ENCODE measurements at places on chromosomes 4 and X.

- no peak for DNase-seq
Measured at GRCh38 chr4:37471971-37472370, 214.2 kb downstream of the RELL1 start.

GRCh38 chrX:9917861-9918260 lies 49.3 kb upstream of the CLDN34 start:
- DNase-seq, result no peak

DNA sequence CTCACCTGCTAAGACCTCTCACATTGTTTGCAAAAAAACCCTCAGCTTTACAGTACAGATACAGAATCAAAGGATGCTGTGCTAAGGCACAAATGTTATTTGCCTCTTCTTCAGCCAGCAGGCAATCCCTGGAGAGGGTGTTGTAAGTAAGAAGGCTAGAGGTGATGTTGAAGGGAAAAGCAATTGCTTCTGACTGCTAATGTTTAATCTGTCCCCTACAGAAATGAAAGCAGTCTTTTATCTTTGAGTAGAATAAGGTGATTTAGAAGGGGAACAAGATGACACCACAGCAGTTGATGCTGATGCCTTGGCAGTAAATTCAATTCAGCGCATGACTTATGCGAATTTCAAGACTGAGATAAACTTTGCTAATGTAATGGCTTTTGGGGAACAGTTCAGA lies 1064.8 kb upstream of the IGFBP7 start:
- peak; percentile 55 for DNase-seq

GRCh38 chr4:74962584-74962983 lies 29.7 kb downstream of the PARM1 start:
- DNase-seq, result no peak

GRCh38 chrX:2395261-2395992 lies 105.3 kb downstream of the DHRSX start:
- no peak for DNase-seq

GRCh38 chr4:184657144-184657543 lies 7.6 kb downstream of the PRIMPOL start:
- no peak for DNase-seq

DNA sequence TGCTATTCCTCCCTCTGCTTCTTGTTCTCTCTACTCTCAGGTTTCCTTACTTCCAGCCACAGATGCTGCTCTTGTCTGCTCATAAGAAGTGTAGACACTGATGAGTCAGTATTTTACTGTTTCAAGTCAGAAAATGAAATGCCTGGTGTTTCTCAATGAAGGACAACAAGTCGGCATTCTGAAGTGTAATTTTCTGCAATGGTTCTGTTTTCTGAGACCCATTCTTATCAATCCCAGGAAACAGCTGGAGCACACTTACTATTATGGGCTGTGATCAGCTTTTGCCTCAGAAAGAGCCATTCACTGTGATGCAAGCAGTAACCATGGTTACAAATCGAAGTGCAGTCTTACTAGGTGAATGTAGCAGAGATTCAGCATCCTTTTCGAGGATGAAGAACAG lies 42.0 kb downstream of the SLC4A4 start:
- DNase-seq, result peak; percentile 86

GRCh38 chrX:133412246-133412645 lies 3.0 kb downstream of the GPC4 start:
- DNase-seq, result no peak

DNA sequence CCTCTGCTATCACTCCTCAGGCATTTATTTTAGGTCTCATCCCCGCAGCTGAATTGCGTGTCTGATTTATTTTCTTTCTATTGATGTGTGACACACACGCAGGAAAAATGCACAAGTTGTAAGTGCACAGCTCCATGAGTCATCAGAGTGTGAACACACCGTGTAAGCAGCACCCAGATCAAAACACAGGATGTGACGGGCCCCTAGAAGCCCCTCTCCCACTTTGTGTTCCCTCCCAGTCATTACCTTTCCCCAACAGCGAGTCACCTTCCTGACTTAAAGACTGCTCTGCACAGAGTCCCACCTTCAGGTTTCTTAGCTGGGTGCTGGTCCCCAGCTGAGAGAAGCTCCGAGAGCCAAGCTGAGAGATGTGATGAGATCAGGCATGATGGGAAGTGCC lies 436.7 kb downstream of the MID1IP1 start:
- no peak for DNase-seq

DNA sequence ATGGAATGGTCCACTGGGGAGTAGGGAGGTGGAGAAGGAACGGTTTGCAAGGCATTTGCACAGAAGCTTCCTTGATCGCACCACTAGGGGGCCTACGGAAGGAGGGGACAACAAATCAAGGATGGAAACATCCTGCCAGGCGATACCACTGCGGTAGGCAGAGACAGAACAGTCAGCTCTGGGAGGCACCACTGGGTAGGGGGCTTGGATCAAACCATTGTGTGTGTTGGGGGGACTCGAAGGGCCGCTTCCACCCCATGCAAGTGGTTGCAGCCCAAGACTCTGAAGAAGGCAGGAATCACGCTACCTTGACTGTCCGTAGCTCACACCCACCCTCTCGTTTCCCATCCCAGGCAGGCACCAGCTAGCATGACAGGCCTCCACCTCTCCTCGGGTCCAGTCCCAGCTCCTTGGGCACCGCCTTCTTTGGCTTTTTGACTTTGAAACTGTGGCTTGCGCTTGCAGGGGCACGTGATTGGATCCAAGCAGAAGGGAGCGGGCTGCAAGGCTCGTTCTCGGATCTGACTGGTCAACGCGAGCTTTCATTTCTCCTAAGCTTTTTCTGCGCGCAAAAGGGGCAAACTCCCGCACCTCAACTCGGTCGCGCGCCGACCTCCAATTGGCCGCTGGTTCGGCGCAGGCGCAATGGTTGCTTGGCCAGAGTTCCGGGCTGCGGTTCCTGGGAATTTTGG lies 28.4 kb downstream of the GAGE1 start:
- peak; percentile 25 for DNase-seq

DNA sequence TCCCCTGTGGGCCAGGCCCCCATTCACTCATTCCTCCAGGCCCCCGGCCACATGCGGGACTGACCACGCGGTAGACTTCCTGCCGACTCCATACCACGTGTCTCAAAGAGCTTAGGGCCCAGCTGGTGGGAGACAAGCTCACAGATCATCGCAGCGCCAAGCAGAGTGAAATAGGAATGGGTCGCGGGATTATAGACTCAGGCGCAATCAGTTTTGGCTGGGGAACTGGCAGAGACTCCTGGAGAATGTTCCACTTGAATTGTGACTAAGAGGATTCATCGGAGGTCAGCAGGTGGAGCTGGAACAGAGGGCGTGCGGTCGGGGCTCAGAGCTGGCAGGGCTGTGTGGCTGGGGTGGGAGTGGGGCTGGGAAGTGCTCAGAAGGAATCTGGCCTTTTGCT lies 15.6 kb downstream of the ATP2B3 start:
- no peak for DNase-seq

DNA sequence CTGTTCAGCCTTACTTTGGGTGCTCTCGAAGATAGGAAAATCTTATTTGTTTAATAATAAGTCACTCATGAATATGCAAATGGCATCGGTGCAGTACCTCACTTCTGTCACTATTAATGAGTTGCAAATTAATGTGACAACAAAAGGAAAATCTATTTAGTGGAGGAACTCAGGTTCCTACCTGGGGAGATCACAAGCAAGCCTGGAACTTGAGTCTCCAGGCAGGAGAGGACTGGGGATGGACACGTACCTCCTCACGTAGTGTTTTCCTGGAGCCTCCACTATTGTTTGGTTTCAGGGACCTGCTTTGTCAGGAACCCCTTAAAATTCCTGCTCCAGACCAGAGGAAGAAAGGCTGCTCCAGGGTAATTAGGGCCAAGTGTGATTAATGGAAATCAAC lies 82.1 kb downstream of the BCOR start:
- no peak for DNase-seq

- DNase-seq, result peak; percentile 48
Measured at GRCh38 chr4:98619180-98619579, 39.2 kb downstream of the TSPAN5 start.

- no peak for DNase-seq
Measured at GRCh38 chr4:144709793-144710525, 64.0 kb downstream of the HHIP start.
